ENCODE measurements at places on chromosomes 1 and 21.

GRCh38 chr1:166972826-166973225 is 2.5 kb downstream of the ILDR2 start:
- DNase-seq = no peak

GRCh38 chr1:47469390-47469759 is 31.5 kb downstream of the FOXD2 start:
- DNase-seq = no peak

GRCh38 chr1:12052008-12052573 is 11.0 kb upstream of the TNFRSF8 start:
- DNase-seq = no peak

- DNase-seq = no peak
Observed at GRCh38 chr1:8629241-8630091, 188.0 kb downstream of the RERE start.

DNA sequence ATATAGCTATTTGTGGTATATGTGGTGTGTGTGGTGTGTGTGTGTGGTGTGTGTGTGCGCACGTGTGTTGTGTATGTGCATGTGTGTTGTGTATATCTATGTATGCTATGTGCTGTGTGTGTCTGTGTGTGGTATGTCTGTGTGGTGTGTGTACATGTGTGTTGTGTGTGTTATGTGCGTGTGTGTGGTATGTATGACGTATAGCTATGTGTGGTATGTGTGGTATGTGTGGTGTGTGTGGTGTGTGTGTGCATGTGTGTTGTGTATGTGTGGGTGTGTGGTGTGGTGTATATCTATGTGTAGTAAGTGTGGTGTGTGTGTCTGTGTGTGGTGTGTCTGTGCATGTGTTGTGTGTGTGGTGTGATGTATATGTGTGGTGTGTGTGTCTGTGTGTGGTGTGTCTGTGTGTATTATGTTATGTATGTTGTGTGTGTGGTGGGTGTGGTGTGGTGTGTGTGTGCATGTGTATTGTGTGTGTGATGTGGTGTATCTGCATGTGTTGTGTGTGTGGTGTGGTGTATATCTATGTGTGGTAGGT is 59.8 kb downstream of the EDN2 start:
- DNase-seq = no peak

- DNase-seq = no peak
Observed at GRCh38 chr1:37315371-37315846, 159.0 kb upstream of the ZC3H12A start.

- DNase-seq = no peak
Observed at GRCh38 chr1:47711184-47711847, 273.5 kb downstream of the FOXD2 start.

GRCh38 chr1:9368356-9368755 is 75.7 kb downstream of the SPSB1 start:
- no peak for DNase-seq

DNA sequence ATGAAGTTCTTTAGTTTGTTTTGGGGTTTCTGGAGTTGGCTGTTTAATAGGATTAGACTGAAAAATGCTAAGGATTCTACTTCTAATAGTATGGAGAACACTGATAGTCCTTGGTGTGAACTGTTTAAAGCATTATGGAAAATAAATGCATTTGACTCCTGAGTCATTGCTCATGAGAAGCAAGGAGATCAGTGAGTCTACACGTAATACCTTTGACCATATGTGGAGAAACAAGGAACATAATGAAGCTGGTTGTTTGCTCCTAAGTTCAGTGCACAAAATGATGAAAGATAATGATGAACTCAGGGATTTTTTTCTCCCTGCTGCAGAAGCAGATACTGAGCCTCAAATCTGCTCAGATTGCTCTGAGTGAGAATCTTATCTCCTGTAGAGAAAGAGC is 158.9 kb upstream of the COL11A1 start:
- no peak for DNase-seq

DNA sequence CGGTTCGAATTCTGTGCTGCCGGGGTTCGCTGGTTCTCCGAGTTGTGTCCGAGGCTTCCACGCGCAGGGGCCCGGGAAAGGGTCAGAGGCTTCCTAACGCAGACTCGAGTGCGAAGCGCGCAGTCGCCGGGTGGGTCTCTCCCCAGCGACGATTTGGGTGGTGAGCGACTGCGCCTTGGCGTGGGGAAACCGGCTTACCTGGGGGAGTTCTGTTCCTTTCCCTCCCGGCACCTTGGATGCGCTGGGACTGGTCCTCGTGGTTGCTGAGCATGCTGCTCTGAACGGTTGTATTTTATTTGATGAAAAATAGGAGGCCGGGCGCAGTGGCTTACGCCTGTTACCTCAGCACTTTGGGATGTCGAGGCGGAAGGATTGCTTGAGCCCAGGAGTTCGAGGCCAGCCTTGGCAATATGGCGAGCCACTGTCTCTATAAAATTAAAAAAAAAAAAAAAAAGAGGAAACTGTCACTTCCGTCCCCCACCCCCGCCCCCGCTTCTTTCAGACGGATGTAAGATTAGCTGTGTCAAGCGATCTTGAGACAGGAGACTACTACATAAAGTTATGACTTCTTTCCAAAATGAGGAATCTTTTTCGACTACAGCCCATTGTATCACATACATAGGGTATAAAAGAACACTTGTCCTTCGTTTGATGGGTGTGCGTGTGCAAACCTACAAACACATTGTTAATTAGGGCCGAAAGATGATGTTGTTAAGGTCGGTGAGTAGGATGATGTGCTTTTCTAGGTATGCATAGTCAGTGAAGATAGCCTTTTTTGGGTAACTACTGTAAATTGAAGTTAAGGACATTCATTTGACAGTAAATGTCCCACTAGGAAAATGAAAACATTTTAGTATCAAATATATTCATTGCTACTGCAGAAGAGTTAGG is at the start of gene CCDC18:
Gene CCDC18 (plus strand): TSS at position 2 of the 891 bp plus-strand sequence. CDS start 2,638 bp downstream, outside the sequence.
- DNase-seq = peak; percentile 3

GRCh38 chr1:167056529-167057231 is 33.5 kb downstream of the GPA33 start:
- DNase-seq = peak; percentile 73

DNA sequence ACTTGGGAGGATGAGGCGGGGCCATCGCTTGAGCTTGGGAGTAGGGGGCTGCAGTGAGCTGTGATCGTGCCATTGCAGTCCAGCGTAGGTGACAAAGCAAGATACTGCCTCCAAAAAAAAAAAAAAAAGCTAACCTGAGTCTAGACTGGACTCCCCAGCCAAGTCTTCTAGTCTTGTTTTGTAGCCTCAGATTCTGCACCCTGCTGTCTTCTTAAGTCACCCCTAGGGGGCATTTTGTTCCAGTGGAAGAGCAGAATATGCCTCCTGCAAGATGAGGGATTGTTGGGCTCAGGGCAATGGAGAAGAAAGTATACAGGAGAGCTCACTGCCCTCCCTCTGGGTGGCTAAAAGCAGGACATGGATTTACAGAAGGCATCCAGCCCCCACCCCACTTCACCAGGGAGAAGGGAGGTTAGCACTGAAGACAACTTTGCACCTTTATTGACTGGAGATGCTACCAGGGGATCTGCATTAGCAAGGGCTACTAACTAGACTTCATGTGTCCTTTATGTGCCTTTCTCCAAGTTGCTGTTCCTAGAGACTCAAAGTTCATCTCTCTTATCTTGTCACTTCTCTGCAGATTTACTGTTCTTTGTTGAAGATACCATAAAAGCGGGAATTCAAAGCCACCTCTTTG is 15.3 kb upstream of the RNF187 start:
- peak; percentile 38 for DNase-seq

GRCh38 chr1:157105988-157106812 is 6.6 kb upstream of the ETV3L start:
- no peak for DNase-seq

- no peak for DNase-seq
Observed at GRCh38 chr1:33322870-33323585, 2.1 kb upstream of the A3GALT2 start.

DNA sequence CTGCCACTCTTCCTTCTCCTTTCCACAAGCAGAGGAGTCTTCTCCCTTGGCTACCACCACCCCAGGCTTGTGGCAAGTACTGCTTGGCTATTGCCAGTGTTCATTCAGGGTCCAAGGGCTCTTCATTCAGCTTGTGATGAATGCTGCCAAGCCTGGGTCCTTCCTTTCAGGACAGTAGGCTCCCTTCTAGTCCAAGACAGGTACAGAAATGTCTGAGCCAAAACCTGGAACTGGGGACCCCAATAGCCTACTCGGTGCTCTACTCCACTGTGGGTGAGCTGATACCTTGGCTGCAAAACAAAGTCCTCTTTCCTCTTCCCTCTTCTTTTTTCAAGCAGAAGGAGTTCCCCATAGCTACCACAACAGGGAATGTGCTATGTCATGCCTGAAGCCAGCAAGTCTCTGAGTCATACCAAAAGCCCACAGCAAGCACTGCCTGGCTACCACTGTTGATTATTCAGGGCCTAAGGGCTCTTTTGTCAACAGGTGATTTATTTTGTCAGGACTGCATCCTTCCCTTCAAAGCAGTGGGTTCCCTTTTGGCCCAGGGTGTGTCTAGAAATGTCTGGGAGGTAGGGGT is 268.9 kb downstream of the HHAT start:
- DNase-seq = no peak

DNA sequence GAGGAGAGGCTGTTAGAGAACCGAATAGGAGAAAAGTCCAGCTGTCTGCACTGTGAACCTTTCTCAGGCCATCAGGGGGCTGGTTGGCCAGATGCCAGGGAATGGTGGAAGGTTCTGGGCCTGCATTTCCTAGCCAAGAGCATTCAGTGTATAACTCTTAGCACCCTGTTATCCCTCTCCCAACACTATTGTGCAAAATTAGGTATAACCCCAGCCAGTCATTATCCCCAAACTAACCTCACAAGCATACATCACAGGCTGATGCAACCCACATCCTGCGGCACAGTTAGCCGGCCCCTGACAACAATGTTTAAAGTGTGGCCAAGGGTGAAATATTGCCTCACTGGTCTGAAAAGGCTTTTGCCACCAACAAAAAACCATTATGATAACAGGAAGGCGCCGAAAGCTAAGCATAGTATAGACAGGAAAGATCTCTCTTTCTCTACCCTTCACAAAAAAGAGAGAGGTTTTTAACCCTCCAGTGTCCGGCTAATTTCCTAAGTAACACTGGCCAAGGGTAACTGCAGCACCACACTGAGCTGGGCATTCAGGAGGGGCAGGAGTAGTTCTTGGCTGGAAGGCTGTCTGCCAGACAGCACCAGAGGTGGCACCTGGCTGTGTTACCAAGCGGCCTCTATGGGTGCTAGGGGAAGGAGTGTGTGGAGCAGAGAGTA is 77.3 kb upstream of the BCAR3 start:
- no peak for DNase-seq

- no peak for DNase-seq
Observed at GRCh38 chr1:232627171-232627570, 2.8 kb downstream of the SIPA1L2 start.

DNA sequence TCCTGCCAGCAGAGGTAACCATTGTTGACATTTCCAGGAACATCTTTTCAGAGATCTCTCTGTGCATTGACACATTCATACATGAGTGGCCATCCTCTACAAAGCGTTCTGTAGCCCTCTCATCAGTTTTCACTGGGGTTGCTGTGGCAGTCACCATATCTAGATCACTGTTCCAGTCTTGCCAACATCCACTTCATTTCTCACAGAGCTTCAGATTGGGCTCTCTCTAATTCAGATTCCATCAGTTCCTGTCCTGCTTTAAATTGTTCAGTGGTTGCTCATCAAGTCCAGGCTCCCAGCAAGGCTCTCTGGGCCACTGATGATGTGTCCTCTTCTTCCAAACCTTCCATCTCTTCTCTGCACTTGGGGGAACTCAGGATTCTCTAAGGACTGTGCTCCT is 173.7 kb downstream of the KCNJ6 start:
- no peak for DNase-seq

DNA sequence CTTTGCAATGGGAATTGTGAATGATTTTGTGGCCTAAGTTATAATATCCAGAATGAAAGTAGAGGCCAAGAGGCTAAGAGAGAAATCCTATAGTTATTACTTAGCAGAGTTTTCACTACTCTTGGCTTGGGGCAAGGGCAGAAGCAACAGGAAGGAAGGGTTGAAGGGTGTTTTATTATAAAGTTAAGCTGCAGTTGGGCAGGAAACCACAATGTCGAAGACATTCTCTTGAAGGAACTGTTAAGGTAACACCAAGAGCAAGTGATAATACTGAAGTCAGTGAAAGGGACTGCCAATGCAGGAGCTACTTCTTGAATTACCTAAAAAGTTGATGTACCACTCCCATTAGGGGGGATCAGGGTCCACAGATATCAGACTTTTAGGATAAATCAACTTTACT is 8.3 kb downstream of the XCL2 start:
- DNase-seq = no peak

DNA sequence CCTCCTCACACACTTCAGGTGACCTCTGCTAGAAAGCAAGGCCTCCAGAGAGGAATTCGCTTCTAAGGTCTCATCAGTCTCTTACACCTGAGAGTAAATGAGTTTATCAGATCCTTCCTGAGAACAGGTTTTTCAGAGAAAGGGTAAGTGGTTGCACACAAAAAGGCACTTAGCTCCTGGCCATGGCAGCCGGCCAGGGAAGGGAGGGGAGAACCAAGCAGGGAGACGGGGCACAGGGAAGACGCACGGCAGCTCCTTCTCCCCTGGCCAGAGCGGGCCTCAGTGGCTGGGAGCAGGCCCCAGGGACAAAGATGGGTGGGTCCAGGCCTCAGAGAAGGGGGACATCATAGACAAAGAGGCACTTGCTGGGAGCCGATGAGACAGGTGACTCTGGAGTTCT is 3.6 kb upstream of the TNNT2 start:
- no peak for DNase-seq

DNA sequence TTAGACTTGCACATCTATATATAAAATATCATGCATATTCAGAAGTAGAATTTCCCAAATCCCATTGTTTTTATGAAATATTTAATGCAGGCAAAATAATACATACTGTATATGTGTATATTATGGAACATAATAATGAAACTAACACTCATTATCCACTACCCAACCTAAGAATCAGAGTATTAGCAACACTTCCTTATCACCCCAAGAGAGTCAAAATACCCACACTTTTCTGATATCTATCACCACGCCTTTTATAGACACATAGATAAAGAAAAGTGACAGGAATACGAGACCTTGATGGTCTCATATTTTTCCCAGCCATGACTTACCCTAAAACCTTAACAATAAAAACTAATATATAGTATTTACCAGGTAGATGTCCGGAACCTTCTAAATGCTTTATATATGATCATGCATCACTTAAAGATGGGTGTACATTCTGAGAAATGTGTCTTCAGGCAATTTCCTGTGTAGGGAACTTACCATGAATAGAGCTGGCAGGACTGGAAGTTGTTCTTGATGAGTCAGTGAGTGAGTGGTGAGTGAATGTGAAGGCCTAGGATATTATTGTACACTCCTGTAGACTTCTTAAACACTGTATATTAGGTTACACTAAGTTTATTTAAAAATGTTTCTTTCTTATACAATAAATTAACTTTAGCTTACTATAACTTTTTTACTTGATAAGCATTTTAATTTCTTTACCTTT is 45.5 kb downstream of the TNFSF4 start:
- DNase-seq = no peak

GRCh38 chr1:145740269-145740668 is 21.0 kb downstream of the CD160 start:
- DNase-seq = no peak

- DNase-seq = no peak
Observed at GRCh38 chr1:244599937-244600350, 53.0 kb upstream of the DESI2 start.

- no peak for DNase-seq
Observed at GRCh38 chr1:36573445-36573844, 90.7 kb upstream of the CSF3R start.

Data from SK-N-DZ (cell line).